Hepatocyte (in vitro differentiated cells): ENCODE measurements at places on chromosomes 12 and 14. TPM values are rescaled to one million over a fixed set of nuclear protein-coding genes. Genes with fewer than 3 reads are reported as not detected.

Gene TSPAN8
- total RNA-seq, result 639 and 683 TPM in 2 replicates

Gene LYZ
- total RNA-seq, result 282 and 304 TPM in 2 replicates

Gene MYH6
- total RNA-seq, result not detected in 2 replicates

DNA sequence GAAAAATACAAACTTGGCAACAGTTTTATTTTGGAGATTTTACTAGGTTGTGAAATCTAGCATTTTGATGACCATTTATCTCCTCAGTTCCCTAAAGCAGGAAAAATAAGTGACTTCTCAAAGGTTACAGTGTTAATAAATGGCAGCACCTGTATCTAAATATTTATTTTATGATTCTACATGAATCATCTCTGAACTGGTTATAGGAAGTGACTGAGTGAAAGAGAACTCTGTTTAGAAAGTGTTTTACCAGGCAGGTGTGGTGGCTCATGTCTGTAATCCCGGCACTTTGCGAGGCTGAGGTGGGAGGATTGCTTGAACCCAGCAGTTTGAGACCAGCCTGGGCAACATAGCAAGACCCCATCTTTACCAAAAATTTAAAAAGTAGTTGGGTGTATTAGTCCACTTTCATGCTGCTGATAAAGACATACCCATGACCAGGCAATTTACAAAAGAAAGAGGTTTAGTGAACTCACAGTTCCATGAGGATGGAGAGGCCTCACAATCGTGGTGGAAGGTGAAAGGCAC is 26.3 kb downstream of the MIPOL1 start:
- H3K4me3 ChIP-seq, result no peak overlapping the region
- no peaks in the 10 kb centered on the region for H3K4me1 ChIP-seq
- H3K27ac ChIP-seq, result no peak overlapping the region
- no peak for DNase-seq
- H3K36me3 ChIP-seq, result no peaks in the 10 kb centered on the region
- H3K27me3 ChIP-seq, result no peaks in the 10 kb centered on the region

DNA sequence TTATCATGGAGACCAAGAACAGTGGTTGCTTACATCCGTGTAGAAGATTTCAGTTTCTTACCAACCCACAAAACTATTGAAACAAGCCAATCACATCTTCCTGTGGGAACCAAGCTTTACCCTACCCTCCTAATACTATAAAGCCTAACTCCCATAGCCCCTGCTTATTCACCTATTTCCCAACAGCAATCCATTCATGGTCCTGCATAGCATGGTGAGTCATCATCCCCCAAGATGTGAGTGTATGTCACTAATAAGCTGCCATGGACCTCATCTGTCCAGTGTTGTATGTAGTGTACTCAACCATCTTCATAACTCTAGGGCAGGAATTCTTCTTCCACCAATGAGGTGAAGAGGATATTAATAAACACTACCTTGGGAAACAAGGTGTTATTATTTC is 1620.4 kb upstream of the FLRT2 start:
- H3K4me3 ChIP-seq, result no peak overlapping the region
- DNase-seq, result no peak
- no peaks in the 10 kb centered on the region for H3K4me1 ChIP-seq
- H3K36me3 ChIP-seq, result no peaks in the 10 kb centered on the region
- no peaks in the 10 kb centered on the region for H3K27me3 ChIP-seq
- H3K27ac ChIP-seq, result no peak overlapping the region

DNA sequence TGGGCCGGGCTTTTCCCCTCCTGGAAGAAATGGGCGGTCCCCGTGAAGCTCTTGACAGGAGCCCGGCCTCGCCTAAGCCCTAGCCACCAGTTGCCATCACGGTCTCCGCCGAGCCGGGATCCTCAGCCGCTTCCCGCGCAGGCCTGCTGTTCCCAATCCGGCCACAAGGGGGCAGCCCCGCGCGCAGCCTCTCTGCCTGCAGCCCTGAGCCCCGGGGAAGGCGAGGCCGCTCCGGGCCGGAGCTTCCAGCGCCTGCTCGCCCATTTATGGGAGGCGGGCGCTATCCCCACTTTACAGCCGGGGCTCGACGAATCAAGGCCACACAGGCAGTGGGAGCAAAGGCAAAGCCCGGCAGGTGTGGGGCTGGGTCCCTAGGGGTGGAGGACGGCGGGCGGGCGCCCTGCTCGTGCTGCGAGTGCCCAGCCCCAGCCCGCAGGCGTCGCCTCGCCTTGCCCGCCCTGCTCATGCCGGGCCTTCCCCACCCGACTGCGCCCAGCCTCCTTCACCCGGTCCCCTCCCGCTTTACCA is 61.5 kb downstream of the LGMN start:
- no peak overlapping the region for H3K4me3 ChIP-seq
- peak; percentile 86 for DNase-seq
- H3K4me1 ChIP-seq, result peaks cover 8% of the 10 kb centered on the region
- H3K27ac ChIP-seq, result no peak overlapping the region

GRCh38 chr14:21894003-21894897 is 220.6 kb upstream of the OR4E1 start:
- H3K27me3 ChIP-seq, result peaks cover 3% of the 10 kb centered on the region
- H3K36me3 ChIP-seq, result no peaks in the 10 kb centered on the region
- no peak overlapping the region for H3K4me3 ChIP-seq
- peak; percentile 12 for DNase-seq

Gene CATSPERB
- total RNA-seq, result 7.1 and 19.5 TPM in 2 replicates

- no peak overlapping the region for H3K4me3 ChIP-seq
- peaks cover 7% of the 10 kb centered on the region for H3K4me1 ChIP-seq
- H3K27ac ChIP-seq, result no peak overlapping the region
- no peaks in the 10 kb centered on the region for H3K36me3 ChIP-seq
- DNase-seq, result peak; percentile 70
Measured at GRCh38 chr14:21917699-21918436, 244.2 kb upstream of the OR4E1 start.

- no peak overlapping the region for H3K4me3 ChIP-seq
- no peaks in the 10 kb centered on the region for H3K4me1 ChIP-seq
- no peak for DNase-seq
Measured at GRCh38 chr12:112788205-112788604, 3.3 kb upstream of the RPH3A start.

DNA sequence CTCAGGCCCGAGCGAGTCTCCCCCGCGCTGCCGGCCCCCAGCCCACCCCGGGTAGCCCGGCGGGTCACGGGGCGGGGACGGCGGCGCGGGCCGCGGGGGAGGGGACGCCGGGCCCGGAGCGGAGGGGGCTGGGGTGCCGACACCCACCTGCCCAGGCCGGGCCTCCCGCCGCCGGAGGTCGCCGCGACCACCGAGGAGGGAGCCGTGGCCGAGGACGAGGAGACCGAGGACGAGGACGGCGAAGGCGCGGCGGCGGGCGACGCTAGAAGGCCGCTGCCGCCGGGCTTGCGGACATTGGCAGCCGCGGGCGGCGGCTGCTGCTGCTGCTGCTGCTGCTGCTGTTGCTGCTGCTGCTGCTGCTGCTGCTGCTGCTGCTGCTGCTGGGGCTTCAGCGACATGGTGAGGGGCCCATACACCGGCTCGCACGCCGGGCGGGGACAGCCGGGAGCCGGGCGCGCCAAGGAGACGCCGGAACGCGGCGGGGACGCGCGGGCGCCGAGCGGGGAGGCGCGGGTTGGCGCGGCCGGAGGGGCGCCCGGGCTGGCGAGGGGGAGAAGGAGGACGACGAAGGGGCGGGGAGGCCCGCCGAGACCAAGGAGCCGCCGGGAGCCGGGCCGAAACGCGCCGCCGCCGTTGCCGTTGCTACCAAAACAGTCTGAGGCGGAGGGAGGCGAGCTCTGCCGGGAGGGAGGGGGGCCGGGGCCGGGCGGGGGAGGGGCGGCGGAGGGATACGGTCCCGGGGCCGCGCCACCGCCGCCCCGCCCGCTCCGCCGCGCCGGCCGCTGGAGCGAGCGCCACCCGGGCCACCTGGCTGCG is at the start of gene ATXN2:
Gene ATXN2, minus strand, starts transcription at position 679 of the 816 bp plus-strand sequence. Its CDS starts 281 bp downstream, at position 398.
- H3K4me3 ChIP-seq, result peak within 1 kb of the TSS; percentile 94
- peak within 1 kb of the TSS; percentile 96 for H3K27ac ChIP-seq
- no peaks in the 10 kb centered on the region for H3K27me3 ChIP-seq
- H3K4me1 ChIP-seq, result peaks cover 33% of the 10 kb centered on the region

GRCh38 chr12:110932046-110932445 is 11.7 kb upstream of the MYL2 start:
- peaks cover 7% of the 10 kb centered on the region for H3K27me3 ChIP-seq
- no peaks in the 10 kb centered on the region for H3K36me3 ChIP-seq
- DNase-seq, result no peak
- no peak overlapping the region for H3K4me3 ChIP-seq
- no peaks in the 10 kb centered on the region for H3K4me1 ChIP-seq
- no peak overlapping the region for H3K27ac ChIP-seq

- no peak overlapping the region for H3K27ac ChIP-seq
- H3K27me3 ChIP-seq, result no peaks in the 10 kb centered on the region
- DNase-seq, result no peak
- no peak overlapping the region for H3K4me3 ChIP-seq
Measured at GRCh38 chr14:51448831-51449670, 202.7 kb upstream of the FRMD6 start.

Gene GPR84
- 0.07 TPM in 1 of 2 replicates, not detected in the other for total RNA-seq

Gene TMEM52B
- total RNA-seq, result 0.03 TPM in 1 of 2 replicates, not detected in the other

DNA sequence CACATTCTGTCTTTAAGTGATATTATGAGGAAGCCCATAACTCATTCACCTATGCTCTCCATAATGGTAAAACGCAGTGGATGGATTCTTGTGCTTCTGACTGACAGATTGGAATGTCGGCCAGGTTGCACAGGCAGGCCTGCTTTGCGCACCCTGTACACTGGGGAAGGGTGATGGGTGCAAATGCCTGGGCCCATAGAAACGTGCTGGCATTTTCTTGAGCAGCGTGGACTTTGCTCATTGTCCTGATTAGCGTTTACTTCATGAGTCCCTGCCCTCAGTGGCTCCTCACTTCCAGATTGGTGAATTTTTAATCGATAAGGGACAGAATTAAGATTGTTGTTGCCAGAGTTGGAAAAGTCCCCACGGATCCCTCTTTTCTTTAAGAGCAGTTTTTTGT is 80.9 kb upstream of the TRAF3 start:
- H3K36me3 ChIP-seq, result no peaks in the 10 kb centered on the region
- peaks cover 58% of the 10 kb centered on the region for H3K4me1 ChIP-seq
- H3K4me3 ChIP-seq, result no peak overlapping the region

GRCh38 chr14:55780156-55780946 is 200.3 kb downstream of the KTN1 start:
- H3K36me3 ChIP-seq, result no peaks in the 10 kb centered on the region
- H3K4me3 ChIP-seq, result no peak overlapping the region
- peak; percentile 74 for DNase-seq
- peaks cover 4% of the 10 kb centered on the region for H3K4me1 ChIP-seq
- no peaks in the 10 kb centered on the region for H3K27me3 ChIP-seq

Gene NUDT14
- 47.4 and 47.7 TPM in 2 replicates for total RNA-seq

Gene PRH2
- total RNA-seq, result not detected in 2 replicates

Gene RPS6KA5
- total RNA-seq, result 6.3 and 6.7 TPM in 2 replicates

GRCh38 chr14:96501740-96502620 is at the start of gene PAPOLA:
PAPOLA (plus strand) TSS chr14:96502382; CDS start chr14:96502593, 211 bp downstream.
- no peaks in the 10 kb centered on the region for H3K36me3 ChIP-seq
- H3K27ac ChIP-seq, result peak within 1 kb of the TSS; percentile 97
- H3K27me3 ChIP-seq, result no peaks in the 10 kb centered on the region
- peaks cover 20% of the 10 kb centered on the region for H3K4me1 ChIP-seq

DNA sequence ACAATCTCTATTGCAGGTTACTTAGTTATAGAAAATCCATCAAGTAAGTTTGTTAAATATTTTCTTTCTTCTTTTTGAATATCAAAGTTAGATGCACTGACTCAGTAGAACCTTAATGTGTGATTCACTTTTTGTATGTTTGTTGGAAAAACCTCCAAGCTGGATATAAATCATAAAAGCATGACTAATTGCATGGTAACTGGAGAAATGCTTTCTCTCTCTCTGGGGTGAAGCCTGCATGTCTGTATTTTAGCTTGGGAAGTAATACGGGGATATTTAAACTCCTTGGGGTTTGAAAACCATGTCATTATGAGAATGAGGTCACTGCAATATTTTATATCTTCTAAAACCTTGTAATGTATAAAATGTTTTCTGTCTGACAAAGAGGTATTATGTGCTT is 58.6 kb upstream of the MYF6 start:
- no peak overlapping the region for H3K4me3 ChIP-seq
- no peak for DNase-seq
- no peak overlapping the region for H3K27ac ChIP-seq
- H3K4me1 ChIP-seq, result no peaks in the 10 kb centered on the region

- peaks cover 13% of the 10 kb centered on the region for H3K4me1 ChIP-seq
- H3K27ac ChIP-seq, result no peak overlapping the region
- H3K36me3 ChIP-seq, result no peaks in the 10 kb centered on the region
- H3K27me3 ChIP-seq, result no peaks in the 10 kb centered on the region
- DNase-seq, result no peak
Measured at GRCh38 chr12:52205612-52206303, 13.9 kb upstream of the KRT80 start.

Gene KLRC2
- total RNA-seq, result 0.52 and 2.0 TPM in 2 replicates

DNA sequence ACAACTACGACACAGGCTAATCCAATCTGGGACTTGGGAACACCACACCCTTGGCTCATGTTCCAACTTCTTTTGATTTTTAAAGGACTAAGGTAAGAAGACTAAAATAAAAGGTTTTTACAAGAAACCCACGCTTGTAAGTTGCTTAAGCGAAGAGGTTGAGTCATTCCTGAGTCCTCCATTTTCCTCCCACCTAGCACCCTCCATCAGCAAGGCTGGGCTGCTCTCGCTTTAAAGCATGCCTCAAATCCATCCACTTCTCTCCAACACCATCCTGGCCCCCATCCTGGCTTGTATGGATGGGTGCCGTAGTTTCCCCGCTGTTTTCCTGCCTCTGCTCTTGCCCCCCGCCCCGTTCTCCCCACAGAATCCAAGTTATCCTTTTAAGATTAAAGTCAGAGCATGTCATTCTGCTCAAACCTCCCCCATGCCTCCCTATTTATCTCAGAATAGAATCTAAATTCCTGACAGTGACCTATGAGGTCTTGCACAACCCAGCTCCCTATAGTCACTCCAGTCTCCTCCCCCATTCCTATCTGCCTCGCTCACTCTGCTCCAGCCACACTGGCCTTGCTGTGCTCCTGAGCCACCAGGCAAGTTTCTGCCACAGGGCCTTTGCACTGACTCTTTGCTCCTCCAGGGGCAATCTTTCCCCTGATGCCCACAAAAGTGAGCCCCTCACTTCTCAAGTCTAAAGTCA is 34.5 kb downstream of the SCARB1 start:
- no peak overlapping the region for H3K4me3 ChIP-seq
- H3K27me3 ChIP-seq, result no peaks in the 10 kb centered on the region
- H3K27ac ChIP-seq, result peak overlapping the region; percentile 93
- no peaks in the 10 kb centered on the region for H3K36me3 ChIP-seq

GRCh38 chr14:99077076-99077843 is 194.7 kb downstream of the BCL11B start:
- no peak overlapping the region for H3K4me3 ChIP-seq
- no peaks in the 10 kb centered on the region for H3K36me3 ChIP-seq
- no peak for DNase-seq
- no peak overlapping the region for H3K27ac ChIP-seq

Gene HCAR2
- total RNA-seq, result 2.1 and 3.8 TPM in 2 replicates

DNA sequence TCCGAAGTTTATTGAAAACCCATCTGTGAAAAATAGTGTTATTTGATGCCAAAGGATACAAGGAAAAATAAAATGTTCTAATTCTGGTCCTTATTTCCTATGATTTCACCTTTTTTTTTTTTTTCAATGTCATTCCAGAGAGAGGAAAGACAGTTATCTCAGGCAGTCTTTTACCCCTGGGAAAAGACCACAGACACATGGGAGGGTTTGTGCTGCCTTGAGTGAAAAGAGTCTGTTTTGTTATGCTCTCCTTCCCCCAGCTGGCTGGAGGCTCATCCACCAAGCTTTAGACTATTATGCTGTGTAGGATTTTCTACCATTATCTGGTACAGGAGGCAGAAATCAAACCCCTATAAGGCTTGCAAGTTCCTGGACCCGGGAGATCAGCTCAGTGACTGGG is 151.8 kb downstream of the CRADD start:
- H3K4me1 ChIP-seq, result peaks cover 25% of the 10 kb centered on the region
- H3K4me3 ChIP-seq, result no peak overlapping the region
- H3K27me3 ChIP-seq, result no peaks in the 10 kb centered on the region
- no peak overlapping the region for H3K27ac ChIP-seq
- no peaks in the 10 kb centered on the region for H3K36me3 ChIP-seq
